ENCODE measurements at places on chromosomes 1 and 21.

- DNase-seq = no peak
Observed at GRCh38 chr1:43273708-43274107, 3.9 kb downstream of the TMEM125 start.

DNA sequence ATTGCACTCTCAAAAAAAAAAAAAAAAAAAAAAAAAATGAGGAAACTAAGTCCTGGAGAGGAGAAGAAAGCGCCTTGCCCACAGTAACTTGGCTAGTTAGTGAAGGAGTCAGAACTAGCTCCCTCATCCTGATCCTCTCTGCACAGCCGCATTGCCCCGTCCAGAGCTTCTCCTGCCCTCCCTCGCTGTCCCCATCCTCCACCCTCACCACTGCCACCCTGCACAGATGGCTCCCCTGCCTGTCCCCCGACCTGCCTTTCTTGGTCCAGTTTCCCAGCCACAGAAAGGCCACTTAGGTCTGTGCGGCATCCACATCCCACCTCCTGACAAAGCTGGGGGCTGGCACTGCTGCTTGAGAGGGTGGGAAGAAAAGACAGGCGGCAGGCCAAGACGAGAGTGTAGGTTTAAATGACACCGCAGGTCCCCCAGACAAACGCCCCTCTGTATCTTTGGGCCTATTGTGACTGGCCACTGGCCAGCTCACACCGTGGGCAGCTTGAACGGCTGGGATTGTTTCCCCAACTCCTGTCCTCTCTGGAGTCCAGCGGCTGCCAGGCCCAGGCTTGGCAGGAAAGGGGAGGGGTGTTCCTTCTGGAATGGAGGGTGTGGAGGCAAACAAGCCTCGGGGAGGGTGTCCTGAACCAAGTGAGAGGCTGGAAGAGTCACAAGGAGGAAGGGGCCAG is 20.2 kb downstream of the NCMAP start:
- no peak for DNase-seq

- DNase-seq = no peak
Observed at GRCh38 chr1:93669369-93669768, 12.3 kb downstream of the BCAR3 start.

DNA sequence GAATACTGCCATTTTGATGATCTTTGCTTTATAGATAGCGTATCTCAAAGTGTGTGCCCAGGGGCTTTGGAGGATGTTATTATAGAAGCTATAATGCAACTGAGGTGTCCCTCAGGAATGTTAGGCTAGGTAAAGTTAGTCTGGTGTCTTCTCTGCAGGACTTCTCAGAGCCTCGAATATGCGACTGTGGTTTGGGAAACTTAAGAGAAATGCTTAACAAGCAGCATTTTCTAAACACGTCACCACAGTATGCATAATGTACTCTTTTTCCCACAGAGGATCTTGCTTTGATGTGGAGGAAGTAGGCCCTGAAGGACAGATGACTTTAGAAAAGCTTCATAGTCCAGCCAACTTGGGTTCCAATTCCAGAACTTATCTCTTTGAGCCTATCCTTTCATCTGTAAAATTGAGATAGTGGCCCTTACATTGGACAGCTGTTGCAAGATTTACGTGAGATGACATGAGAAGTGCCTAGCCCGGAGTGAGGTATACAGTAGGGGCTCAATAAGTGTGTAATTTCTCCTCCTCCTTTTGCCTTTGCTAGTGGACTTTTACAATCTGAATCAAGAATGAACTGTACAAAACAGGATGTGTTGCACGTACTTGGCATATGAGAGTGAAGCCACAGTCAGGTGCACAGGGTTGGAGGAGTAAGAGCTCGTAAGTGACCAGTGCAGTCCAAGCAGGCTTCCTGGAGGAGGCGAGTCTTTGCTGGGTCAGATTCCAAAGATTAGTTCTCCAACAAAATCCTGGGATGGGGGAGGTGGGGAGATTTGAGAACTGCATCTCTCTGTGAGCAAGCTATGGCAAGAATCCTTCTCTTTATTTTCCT is 29.7 kb upstream of the TRABD2B start:
- no peak for DNase-seq

GRCh38 chr1:172241540-172241939 is 178.9 kb upstream of the C1orf105 start:
- no peak for DNase-seq

DNA sequence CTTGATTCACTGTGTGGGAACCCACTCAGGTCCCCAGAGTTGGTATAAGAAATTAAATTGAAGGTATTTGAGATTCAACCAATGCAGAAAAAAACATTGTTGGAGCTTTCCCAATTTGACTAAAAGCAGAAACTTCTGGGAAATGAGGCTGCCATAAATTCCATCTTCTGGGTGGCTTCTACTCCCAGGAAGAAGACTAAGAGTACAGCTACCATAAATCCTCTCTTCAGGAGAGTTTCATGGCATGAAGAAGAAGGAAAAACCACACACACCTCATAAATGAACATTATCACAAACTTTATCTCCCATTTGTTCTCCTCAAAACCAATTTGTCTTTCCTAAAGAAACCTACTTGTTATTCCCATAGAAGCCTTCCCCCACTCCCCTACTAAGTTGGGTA is 283.9 kb downstream of the DPYD start:
- DNase-seq = no peak

- DNase-seq = peak; percentile 54
Observed at GRCh38 chr1:47942240-47942629, 55.0 kb downstream of the TRABD2B start.

GRCh38 chr1:171195767-171196166 is 10.7 kb downstream of the FMO2 start:
- DNase-seq = no peak

- DNase-seq = no peak
Observed at GRCh38 chr1:7455796-7456721, 315.0 kb upstream of the VAMP3 start.

DNA sequence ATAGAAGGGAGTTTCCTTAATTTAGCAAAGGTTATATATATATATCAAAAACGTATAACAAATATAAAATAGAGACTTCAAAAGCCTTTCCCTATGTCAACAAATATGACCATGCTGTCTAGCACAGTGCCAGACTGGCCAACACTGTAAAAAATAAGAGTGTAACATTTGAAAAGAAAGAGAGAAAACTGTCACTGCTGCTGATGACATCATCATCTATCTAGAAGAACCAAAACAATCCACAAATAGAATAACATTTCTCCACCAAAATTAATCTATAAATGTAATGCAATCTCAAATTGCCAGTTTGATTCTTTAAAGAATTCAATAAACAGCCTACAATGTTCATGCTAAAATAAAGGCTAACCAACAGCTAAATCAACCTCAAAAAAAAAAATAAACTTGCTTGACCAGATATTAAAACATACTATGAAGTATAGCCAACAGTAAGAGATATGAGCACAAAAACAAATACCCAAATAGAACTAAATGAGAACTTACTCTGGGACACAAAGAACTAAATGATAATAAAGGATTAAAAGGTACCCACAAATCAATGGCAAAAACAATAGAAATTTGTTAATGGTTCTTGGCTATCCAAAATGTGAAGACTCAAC is 50.2 kb downstream of the ENAH start:
- no peak for DNase-seq

DNA sequence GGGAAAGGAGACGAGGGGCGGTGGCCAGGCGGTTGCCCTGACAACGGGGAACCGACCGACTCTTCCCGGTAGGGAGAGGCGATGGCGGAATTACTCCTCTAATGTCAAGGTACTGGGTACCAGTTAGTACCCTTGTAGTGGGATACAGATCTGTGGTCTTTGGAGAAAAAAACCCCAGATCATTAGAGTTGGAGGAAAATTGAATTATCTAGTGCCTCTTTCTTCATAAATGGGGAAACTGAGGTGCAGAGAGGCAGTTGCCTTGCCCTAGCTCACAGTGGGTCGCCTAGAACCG is 545 bp upstream of the PEF1 start:
- no peak for DNase-seq

DNA sequence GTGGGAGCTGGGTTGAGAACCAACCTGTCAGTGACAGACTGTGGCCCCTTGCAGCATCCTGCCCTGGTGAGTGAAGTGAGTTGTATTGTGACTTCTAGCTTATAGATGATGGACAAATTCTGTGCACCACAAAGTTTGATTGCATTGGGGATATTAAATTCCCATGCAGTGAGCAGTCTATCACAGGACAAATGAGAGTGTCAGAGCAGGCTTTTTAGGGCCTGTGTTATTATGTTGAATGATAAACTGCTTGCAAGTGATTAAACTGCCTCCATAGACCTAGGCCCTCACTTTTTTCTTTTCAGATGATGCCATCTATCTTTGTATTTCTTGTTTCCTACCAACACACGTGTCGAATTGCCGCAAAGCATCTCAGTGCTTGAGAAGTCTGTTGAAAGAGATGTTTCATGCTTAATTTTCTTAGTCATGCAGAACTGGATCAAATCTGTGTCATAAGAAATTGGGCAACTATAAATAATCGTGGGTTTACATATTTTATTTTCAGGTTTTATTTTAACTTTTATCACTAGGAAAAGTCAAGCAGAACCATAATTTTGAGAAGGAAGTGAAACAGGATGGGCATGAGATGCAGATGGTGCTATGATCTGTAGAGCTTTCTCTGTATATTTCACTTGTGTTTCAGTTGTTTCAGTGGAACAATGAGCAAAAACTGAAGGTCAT is 199.2 kb downstream of the S1PR1 start:
- no peak for DNase-seq

DNA sequence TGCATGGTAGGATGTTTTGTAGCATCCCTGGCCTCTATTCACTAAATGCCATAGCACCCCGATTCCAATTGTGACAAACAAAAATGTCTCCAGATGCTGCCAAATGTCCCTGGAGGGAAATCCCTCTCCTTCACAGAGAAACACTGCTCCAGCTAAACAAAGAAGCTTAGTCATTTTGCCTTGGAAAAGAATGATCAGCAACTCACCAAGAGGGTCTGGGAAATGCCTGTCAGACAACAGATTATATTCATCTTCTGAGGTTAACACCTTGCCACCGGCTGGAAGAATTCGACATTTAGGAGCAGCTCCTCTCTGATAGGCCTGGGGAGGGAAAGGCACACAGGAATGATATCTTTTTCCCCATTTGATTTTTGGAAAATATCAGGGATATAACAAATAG is 84.4 kb downstream of the NIBAN1 start:
- DNase-seq = no peak

- no peak for DNase-seq
Observed at GRCh38 chr1:220895412-220895946, 16.2 kb downstream of the HLX start.

DNA sequence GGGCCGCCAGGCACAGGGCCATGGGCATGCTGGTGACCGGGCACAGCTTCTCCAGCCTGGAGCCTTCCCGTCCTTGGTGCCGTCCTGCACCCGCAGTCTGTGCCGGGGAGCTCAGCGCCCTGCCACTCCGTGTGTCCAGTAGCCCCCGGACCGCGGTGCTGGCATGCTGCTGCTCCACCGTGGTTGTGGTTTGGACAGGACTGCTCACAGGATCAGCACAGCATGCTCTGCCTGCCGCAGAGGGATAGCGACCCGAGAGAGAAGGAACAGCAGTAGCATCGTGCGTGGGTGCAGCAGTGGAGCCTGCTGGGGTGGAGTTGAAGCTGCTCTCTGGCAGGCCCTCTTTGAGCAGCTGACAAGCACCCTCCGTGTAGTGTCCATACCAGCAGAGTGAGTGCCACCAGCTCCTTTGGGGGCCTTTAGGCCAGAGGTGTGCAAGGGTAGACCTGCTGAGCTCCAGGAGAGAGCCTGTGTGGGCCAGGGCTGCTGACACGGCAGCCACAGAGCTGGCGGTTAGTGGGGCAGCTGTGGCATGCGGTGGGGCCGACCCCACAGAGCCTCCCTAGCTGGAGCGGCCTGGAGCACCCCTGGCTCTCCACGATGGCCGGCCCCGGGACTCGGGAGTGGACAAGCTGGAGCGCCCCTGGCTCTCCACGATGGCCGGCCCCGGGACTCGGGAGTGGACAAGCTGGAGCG is 6.4 kb upstream of the PCBP3 start:
- no peak for DNase-seq

DNA sequence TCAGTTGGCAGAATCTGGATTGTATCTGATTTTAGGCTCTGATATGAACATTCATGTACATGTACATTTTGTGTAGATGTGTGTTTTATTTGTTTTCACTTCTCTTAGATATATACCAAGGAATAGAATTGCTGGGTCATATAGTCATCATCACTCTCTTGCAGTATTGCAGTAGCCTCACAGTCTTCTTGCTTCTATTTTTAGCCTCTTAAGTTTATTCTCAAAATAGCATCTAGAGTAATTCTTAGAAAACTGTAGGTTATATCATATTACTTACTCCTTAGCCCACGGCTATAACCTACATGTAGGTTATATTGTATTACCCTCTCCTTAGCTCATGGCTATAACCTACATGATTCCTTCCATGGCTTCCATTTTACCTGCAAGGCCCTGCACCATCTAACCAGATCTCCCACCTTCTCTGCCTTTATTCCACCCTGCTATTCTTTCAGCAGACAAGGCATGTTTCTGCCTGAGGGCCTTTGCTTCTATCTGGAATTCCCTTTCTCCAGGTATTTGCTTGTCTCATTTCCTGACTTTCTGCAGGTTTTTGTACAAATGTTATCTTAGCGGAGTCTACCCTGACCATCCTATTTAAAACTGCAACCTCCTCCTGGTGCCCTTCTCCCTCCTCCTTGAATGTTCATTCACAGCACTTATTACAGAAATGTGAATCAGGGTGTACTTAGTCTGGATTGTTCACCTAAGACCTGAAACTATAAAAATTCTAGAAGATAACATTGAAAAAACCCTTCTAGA is 109.0 kb upstream of the ETV3 start:
- no peak for DNase-seq

GRCh38 chr1:110426854-110427253 is 19.4 kb upstream of the LAMTOR5 start:
- DNase-seq = no peak

GRCh38 chr1:116855191-116855619 is 54.5 kb upstream of the PTGFRN start:
- DNase-seq = no peak

DNA sequence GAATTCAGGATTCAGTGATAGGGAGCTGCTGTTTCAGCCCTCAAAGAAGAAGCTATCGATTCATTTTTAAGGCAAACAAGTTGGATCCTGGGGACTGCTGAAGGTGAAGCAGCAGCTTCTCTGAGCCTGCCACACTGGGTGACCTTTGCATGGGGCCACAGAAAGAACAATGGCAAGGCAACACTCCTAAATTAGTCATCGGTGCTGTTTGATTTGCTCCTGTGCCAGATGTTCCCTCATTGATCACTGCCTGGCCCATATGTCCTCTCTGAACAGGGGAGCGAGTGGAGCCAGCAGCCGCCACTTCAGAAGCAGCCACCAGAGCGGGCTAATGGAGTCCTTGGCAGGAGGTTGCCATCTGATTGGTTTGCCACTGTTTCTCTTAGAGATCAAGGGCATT is 391.5 kb downstream of the NTNG1 start:
- DNase-seq = no peak
